Activated CD4-positive, alpha-beta T cell treated with anti-CD3 and anti-CD28 coated beads, Interleukin-2, amount 10 ng/mL, durations not matched to agents 7 days and 5 days (primary cell): ENCODE measurements at places on chromosomes 4 and X. TPM values are rescaled to one million over a fixed set of nuclear protein-coding genes. Genes with fewer than 3 reads are reported as not detected.
A peak's percentile ranks its signal among the peaks of the same experiment; 100 is the strongest.

Gene FAM149A
- 0.71 TPM for total RNA-seq

Gene PSAPL1
- not detected for total RNA-seq

Gene HS3ST1
- not detected for total RNA-seq

Gene F9
- total RNA-seq, result not detected

Gene SLBP
- total RNA-seq, result 137 TPM

Gene PRRG1
- not detected for total RNA-seq

GRCh38 chr4:791898-792625 lies 33.9 kb downstream of the CPLX1 start:
- peak; percentile 55 for DNase-seq
- H3K4me3 ChIP-seq, result peak overlapping the region; percentile 64
- peak overlapping the region; percentile 72 for H3K27ac ChIP-seq
- H3K27me3 ChIP-seq, result peaks cover 50% of the 10 kb centered on the region

- no peaks in the 10 kb centered on the region for H3K4me1 ChIP-seq
- no peak overlapping the region for H3K4me3 ChIP-seq
- no peak overlapping the region for H3K27ac ChIP-seq
- H3K27me3 ChIP-seq, result no peaks in the 10 kb centered on the region
Observed at GRCh38 chr4:156764846-156765245, 206.8 kb downstream of the PDGFC start.

- no peaks in the 10 kb centered on the region for H3K4me1 ChIP-seq
- H3K27me3 ChIP-seq, result no peaks in the 10 kb centered on the region
- H3K4me3 ChIP-seq, result no peak overlapping the region
- H3K36me3 ChIP-seq, result no peaks in the 10 kb centered on the region
- DNase-seq, result no peak
Observed at GRCh38 chrX:51456814-51457213, 39.6 kb downstream of the NUDT11 start.

GRCh38 chrX:149939655-149939904 lies 1.3 kb upstream of the EOLA2 start:
- peak overlapping the region; percentile 98 for H3K27ac ChIP-seq
- no peaks in the 10 kb centered on the region for H3K27me3 ChIP-seq
- peaks cover 4% of the 10 kb centered on the region for H3K4me1 ChIP-seq
- no peaks in the 10 kb centered on the region for H3K36me3 ChIP-seq

- H3K27ac ChIP-seq, result no peak overlapping the region
- H3K4me1 ChIP-seq, result no peaks in the 10 kb centered on the region
- H3K4me3 ChIP-seq, result no peak overlapping the region
- no peaks in the 10 kb centered on the region for H3K36me3 ChIP-seq
- H3K27me3 ChIP-seq, result no peaks in the 10 kb centered on the region
- no peak for DNase-seq
Observed at GRCh38 chr4:11670304-11670703, 241.6 kb upstream of the HS3ST1 start.

DNA sequence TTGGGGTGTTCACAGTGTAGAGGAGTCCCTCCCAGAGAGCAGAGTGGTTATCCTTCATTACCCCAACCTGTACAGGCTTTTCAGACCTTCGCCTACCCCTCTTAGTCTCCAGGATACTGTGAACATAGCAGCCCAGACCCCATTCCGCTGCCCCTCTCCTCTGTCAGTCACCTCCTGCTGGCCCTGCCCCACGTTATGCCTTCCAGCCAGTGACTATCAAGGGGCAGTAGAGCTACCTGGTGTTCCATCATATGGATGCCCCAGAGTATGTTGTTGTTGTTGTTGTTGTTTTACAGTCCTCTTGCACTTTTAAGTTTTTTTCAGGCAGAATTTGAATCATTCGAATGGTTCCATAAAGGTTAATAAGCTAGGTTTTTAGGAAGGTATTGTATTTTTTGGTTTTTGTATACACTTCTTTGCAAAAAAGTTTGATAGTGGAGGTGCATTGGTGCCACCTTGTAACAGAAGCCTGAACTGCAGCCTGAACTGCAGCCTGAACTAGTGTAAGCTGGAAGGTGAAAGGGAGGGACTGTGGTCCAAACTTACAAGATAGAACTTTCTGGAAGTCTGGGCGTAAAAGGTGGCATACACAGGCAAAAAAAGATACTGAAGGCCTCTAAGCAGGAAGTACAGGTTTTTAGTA lies 101.4 kb upstream of the RAB40AL start:
- H3K27ac ChIP-seq, result no peak overlapping the region
- peaks cover 2% of the 10 kb centered on the region for H3K36me3 ChIP-seq
- H3K4me3 ChIP-seq, result no peak overlapping the region
- no peaks in the 10 kb centered on the region for H3K4me1 ChIP-seq
- no peaks in the 10 kb centered on the region for H3K27me3 ChIP-seq
- peak; percentile 9 for DNase-seq

GRCh38 chr4:24002330-24002966 lies 112.6 kb upstream of the PPARGC1A start:
- H3K27me3 ChIP-seq, result no peaks in the 10 kb centered on the region
- DNase-seq, result no peak
- no peaks in the 10 kb centered on the region for H3K36me3 ChIP-seq
- H3K4me3 ChIP-seq, result no peak overlapping the region

DNA sequence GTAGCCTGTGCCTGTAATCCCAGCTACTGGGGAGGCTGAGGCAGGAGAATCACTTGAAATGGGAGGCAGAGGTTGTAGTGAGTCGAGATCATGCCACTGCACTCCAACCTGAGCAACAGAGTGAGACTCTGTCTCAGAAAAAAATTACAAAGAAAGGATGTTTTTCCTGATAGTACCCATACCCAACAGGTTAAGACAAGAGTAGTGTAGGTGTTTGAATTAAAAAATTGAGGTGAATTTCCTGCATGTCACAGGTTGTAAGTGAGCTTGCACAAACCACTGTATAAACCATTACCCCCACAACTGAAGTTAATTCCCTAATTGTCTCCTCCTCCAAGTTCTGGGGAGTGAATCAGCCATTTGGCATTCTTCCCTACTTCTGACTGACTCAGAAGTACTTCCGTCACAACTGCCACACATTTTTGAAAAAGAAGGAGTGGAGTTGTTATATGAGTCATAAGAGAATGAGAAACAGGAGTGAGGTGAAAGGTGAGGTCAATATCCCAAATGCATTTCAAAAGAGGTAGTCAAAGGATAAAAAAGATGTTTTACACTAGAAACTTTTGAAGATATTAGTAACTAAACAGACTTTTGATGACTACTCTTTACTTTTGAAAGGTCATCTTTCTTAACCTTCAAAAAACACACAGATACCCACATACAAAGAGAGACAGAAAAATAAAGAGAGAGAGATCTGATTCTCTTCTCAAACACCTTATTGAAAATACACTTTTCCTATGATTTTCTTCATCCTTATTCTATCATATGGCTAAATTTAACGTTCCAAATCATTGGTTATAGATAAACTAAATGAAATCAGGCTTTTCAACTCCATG lies 134.5 kb downstream of the BTC start:
- DNase-seq, result no peak
- peaks cover 2% of the 10 kb centered on the region for H3K27me3 ChIP-seq
- H3K27ac ChIP-seq, result no peak overlapping the region
- H3K4me1 ChIP-seq, result peaks cover 5% of the 10 kb centered on the region

GRCh38 chrX:8849458-8849857 lies 48.3 kb upstream of the FAM9A start:
- H3K4me3 ChIP-seq, result no peak overlapping the region
- H3K27me3 ChIP-seq, result no peaks in the 10 kb centered on the region
- no peaks in the 10 kb centered on the region for H3K36me3 ChIP-seq

GRCh38 chr4:23857367-23857959 lies 32.4 kb downstream of the PPARGC1A start:
- no peaks in the 10 kb centered on the region for H3K36me3 ChIP-seq
- DNase-seq, result no peak
- H3K4me3 ChIP-seq, result no peak overlapping the region
- no peaks in the 10 kb centered on the region for H3K4me1 ChIP-seq

DNA sequence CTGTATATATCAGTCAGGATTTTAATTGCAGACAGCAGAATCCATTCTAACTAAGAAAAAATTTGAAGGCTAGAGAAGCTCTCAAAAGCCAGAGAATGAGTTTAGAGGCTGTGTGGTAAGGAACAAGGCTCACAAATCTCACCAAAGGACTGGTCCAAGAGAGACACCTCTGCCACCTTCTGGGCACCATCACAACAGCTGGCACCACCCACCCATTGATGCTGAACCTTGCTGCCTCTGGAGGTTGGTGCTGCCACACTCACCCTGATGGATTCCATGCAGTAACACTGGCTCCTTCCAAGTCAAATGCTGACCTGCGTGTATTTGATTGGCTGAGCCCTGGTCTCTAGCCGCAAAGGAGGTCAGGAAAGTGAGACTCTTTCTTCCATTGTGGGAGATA lies 100.8 kb downstream of the BEND2 start:
- no peaks in the 10 kb centered on the region for H3K4me1 ChIP-seq
- no peaks in the 10 kb centered on the region for H3K27me3 ChIP-seq
- no peak overlapping the region for H3K27ac ChIP-seq
- no peak overlapping the region for H3K4me3 ChIP-seq
